ENCODE measurements at places on chromosomes 4 and X.

DNA sequence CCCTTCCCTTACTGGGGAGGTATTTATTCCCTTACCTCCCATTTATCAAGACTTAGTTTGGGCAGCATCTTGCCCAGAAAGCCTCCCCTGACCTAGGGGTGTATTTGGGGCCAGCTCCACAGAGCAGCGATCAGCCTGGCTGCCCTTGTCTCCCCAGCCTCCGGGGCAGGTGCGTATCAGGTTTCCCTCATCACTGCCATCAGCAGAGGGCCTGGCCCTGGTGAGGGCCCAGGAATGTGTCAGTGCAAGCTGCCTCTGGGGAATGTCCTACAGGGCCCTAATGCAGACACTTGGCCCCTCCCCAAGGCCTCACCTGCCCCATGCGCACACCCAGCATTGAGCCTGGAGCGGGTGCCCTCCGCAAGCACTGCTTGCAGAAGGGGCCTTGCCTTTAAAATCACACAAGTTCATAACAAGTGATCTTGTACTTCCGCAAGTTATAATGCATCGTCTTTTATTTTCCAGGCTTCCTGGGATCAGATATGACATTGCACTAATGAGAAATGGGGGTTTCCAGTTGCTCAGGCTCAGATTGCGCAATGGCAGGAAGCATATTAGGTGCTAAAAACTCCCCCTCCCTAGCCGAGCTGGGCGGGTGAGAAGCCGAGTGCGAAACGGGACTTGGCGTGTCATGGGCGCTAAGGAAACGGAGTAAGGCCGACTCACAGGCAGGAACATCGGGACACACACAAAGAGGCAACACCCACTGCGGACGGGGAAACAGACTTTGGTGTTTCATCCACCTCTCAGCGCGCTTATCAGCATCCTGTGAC lies 25.4 kb upstream of the AFAP1 start:
- no peak for DNase-seq

DNA sequence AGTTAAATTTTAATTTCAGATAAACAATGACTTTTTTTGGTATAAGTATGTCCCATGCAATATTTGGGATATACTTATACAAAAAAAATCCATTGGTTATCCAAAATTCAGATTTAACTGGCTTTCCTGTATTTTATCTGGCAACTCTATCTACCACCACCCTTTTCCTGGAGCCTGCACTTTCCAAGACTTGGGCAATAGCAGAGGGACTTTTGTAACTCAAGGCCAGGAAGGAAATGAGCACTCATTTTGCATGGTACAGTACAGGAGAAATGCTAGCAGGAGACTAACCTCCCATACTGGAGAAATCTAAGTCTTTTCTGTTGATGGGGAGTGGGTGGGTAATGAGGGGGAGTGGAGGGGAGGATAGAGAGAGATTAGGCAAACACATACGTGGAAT lies 37.7 kb upstream of the PLAC1 start:
- no peak for DNase-seq

DNA sequence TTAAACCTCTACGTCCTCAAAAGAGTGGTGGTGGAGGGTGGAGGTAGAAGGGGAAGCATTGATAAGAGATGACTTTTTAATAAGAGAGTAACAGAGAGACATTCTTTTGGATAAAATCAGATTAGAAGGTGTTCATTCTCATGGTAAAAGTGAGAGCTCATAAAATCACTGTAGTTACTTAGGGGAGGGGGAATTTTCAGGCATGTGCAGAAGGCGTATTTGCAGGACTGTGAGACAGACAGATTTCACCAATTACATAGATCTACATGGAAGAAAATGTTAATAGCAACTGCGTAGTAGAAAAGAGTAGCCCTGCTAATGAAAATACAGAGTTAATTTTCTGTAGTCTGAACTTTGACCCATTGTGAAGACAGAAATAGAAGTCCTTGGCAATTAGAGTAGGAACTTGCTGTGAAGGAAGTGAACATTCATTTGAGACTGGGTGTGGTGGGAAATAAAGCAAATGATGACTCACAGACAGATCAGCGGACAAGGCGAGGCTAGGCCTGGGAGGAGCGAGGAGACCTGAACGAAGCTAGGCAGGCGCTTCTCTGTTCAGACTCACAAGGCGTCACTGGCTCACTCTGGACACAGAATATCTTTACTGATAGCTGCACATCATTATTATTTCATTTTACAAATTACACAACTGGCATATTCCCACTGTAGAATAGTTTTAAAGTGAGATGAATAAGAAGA lies 57.2 kb upstream of the FAM9C start:
- no peak for DNase-seq

DNA sequence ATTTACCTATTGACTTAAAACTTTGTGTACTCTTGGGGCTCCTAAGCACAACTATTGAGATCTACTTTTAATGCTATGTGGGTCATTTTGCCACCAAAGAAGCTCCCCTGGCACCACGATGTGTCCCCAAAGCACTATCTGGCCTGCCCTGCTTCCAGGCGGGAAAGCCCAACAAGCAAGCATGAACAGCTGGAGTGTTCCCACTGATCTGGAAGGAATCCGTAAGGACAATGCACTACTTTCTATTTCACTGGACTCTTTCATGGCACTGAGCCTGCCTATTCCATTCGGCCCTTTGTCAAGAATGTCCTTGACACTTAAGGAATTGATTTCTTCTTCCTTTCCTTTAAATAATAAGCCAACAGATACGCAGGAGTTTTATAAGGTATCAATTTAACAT lies 38.8 kb downstream of the GRIA3 start:
- DNase-seq: no peak

DNA sequence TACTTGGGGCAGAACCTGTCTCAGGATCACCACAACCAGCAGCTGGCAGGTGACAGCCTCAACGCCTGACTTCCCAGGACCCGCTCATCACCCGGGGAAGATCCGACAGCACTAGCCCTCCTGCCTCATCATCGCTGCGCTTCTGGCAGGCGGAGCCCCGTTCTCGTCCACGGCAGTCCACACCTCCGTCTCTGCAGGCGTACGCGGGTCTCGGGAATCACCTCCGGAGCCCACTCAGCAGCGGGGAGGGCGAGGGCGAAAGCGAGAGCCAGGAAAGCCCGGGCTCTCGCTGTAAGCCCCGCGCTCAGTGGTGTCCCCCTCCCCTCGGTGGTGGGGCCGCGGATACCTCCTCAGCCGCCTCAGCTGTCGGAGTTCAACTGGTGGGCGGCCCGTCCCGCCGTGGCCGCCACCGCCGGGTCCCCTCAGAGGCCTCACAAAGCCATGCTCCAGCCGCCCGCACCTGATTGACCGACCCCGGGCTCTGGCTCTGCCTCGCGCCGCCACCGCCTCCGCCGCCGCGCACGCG lies 518 bp upstream of the CNKSR2 start:
- no peak for DNase-seq

GRCh38 chrX:1400742-1401471 lies 9.0 kb upstream of the SLC25A6 start:
- DNase-seq: no peak

DNA sequence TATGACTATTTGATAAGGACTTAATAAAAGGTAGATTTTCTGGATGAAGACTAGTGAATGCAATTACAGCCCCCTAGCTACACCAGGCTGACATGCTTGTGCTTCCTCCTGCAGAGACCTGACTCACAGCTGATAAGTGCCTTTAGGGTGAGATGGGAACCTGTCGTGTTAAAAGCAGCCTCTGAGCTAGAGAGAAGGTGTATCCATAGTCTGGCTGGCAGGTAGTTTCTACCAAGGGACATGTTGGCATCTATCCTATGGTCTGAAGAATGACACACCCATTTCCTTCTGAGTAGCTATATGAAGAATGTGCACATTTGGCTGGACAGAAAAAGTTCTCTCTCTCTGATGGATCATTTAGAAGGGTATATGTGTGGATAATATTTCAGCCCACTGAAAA lies 64.1 kb downstream of the PARM1 start:
- no peak for DNase-seq

DNA sequence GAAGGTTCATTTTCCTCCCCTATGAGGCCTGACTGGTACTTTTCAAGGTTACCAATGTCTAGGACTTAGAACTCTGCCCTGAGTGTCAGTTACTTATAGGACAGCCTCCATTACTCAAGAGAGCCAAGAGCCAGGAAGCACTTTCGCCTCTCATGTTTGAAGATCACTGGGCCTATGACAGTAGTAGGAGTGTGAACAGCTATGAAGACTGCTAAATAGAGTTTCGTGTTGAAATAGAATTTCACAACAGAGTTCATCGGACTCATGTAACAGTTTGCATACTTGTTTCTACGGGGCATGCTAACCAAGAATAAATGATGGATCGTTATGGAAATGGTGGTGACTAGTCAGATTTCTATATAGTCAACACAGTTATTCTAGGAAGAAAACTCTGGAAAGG lies 97.8 kb upstream of the GPC4 start:
- DNase-seq: no peak

- DNase-seq: no peak
These were observed 100.1 kb downstream of the PPARGC1A start for GRCh38 chr4:23789762-23790161.

DNA sequence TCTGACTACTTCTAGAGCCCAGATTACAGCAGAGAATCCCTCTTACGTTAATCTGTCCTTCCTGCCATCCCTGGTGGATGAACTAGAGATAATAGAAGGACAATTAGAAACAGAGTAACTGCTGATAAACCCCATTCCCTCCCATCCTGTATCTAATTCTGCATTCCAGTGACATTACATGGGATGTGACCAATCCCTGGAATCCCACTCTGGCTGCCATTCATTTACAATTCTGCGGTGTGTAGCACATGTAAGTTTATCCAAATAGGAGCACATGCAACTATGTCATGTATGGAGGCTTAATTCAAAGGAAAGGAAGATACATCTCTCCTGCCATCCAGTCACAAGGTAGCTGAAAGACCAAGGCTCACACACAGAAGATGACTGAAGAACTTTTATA lies 339.5 kb downstream of the GPAT3 start:
- no peak for DNase-seq

DNA sequence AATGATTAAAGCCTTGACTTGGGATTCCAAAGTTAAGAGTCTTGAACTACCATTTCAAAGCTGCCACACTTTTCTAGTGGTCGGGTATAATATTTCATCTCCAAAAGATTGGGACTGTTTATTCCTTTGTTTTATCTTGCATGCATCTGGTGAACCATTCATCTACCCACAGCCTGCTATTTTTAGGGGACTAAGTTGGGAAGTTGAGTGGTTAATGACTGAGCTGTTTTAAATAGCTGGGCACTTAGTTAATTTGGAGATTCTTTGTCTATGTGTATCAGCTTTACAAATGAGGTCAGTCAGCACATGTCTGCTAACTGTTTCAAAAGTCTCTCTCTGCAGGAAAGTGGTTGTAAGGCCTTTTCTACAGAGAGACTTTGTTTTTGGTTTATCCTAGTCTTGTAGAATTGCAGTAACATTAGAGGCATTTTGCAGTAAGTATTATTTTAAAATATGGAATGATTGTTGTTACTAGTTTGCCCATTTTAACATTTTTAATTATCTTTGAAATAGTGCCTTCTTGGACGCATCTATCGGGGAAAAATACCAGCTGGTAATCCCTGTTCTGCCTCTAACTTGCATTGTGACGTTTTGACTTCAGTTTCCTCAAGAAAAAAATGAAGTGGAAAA lies 8.2 kb downstream of the BMP2K start:
- no peak for DNase-seq

- no peak for DNase-seq
These were observed 188.4 kb upstream of the VEGFC start for GRCh38 chr4:176981074-176981473.

- no peak for DNase-seq
These were observed 36.4 kb downstream of the PCDH19 start for GRCh38 chrX:100373673-100374072.

DNA sequence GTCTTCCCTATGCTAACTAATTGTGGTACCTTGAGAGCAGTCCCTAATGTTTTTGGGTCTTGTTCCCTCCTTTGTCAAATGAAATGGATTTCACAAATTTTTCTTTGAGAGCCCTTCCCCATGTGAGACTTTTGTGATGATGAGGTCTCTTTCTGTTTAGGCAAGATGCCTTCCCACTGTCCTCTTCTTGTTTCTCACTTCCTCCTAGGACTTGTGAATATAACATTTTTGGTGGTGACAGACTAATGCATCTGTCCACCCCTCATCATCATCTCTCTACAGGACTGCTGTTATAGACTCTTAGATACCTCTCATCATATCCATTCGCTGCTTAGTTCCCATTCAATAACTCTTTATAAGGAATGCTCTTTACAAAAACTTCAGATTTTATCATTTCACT lies 8.7 kb upstream of the ANK2 start:
- DNase-seq: no peak

DNA sequence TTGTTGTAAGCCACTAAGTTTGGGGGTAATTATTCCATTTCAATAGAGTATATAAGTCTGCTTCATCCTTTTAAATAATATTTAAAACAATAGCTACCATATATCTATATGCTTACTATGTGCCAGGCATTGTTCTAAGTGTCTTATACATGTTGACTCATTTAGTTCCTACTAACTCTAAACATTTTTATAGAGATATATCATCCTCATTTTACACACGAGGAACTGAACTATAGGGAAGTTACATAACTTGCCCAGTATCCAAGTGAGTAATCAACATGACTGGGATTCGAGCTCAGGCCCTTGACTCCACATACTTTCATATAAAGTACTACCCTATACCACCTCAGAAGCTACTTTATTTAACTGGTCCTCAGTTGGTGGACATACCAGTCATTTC lies 175.3 kb upstream of the RAI2 start:
- DNase-seq: no peak

DNA sequence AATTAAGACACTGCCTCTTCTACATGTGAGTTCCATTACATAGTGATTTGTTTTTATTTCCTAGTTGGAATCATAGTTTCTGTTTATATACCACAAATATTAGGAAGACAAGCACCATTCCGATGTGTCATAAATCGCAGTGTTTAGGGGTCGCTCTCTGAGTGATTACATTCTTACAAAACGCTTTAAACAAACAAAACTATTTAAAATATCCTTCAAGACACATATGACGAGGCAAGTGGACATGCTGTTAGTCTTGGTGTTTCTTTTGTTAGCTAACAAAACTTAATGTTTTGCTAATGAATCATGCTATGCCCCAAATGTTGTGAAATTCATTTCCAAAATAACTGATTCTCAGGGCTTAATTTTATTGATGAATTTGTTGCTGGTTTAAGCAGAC lies 1219.3 kb upstream of the PRKX start:
- no peak for DNase-seq

DNA sequence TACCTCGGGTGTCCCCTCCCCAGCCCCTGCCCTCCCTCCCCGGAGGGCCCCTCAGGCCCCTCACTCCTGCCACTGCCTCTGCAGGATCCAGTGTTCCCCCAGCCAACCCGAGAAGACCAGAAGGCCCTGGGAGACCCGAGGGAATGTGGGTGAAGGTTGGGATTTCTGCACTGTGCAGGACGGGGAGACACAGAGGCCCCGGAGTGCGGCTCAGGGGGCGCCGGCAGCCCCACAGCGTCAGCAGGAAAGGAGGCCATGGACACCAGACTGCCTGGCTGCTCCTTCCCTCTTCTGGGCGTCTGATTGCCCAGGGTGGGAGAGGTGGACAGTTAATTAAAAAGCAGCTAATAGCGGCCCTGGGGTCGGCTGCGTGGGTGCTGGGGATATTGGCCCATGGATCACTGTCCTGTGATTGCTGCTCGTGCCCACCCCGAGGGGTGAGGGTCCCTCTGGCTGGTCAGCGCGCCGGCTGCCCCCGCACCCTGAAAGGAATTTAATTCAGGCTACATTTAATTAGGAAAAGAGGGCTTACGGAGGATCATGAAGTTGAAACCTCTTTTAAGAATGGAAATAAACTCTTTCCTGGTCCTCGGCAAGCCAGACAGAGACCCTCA lies 57.8 kb upstream of the NKX1-1 start:
- no peak for DNase-seq

- DNase-seq: no peak
These were observed 16.9 kb upstream of the HMGB3 start for GRCh38 chrX:150966235-150966634.

Data from NAMALWA (cell line).